ENCODE measurements at places on chromosomes 13 and 19.

DNA sequence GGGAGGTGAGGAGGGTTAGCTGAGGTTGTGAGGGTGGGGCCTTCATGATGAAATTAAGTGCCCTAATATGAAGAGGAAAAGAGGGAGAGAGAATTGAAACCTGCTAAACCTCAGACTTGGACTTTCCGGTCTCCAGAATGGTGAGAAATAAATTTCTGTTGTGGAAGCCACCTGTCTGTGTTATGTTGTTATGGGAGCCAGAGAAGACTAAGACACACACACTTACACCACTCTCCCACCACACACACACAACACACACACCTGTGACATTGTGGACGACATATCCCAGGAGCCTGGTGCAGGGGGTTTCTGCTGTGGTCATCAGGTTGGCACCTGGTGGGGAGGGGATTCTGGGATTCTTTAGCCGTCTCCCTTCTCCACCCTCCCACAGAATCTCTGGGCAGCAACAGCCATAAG lies 14.0 kb downstream of the KLK4 start:
- no peak for DNase-seq

- no peak for DNase-seq
Observed at GRCh38 chr13:23059173-23059572, 121.6 kb upstream of the SGCG start.

- DNase-seq: no peak
Observed at GRCh38 chr19:917323-918151, at the start of gene KISS1R. KISS1R (plus strand) TSS chr19:917333; CDS start chr19:917503, 170 bp downstream.

GRCh38 chr19:54616057-54616456 lies 14.2 kb upstream of the LILRB1 start:
- no peak for DNase-seq

- no peak for DNase-seq
Observed at GRCh38 chr19:38193445-38193844, 30.6 kb downstream of the DPF1 start.
